ENCODE measurements at places on chromosomes 4 and X.

- no peak for DNase-seq
Measured at GRCh38 chr4:70802928-70803580, 36.6 kb downstream of the GRSF1 start.

GRCh38 chr4:183118585-183118984 lies 19.5 kb downstream of the WWC2 start:
- no peak for DNase-seq

- no peak for DNase-seq
Measured at GRCh38 chr4:16224264-16225166, 1.8 kb downstream of the TAPT1 start.

DNA sequence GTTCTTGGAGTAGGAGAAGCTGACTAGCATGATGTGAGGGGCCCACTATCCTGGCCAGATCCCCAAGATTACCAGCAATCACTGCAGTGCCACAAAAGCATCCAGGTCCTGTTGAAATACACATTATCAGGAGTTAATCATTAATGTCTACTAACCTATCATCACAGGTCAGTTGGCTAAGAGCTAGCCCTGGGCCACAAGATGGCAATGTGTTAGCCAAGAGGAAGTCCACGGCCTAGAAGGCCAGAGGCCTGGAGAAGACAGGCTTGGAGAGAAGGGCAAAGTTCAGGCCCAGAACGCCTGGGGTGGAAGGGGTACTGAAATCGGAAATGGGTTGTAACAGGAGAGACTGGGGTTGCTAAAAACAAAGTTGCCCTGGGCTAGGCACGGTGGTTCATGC lies 19.9 kb upstream of the KIAA1210 start:
- no peak for DNase-seq

DNA sequence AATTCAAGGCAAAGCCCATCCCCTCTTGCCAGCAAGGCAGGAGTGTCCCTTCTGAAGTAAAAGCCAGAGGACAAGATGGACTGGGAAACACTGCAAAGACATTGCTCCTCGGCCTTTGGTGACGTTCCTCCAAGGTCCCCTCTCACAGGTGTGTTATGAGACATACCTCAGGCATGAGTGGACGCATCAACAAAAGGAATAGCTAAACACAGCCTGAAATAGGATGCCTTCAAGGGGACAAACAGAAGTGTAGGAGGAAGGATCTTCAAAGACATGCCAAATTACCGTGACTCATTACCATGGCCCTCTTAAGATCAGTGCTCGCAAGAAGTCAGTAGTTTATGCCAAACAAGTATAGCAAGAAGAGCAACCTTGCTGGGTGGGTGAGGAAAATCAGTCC lies 6.0 kb upstream of the IDS start:
- DNase-seq: no peak

- DNase-seq: no peak
Measured at GRCh38 chrX:129125122-129125914, 398.0 kb downstream of the SMARCA1 start.

GRCh38 chr4:105637408-105638176 lies 70.9 kb downstream of the INTS12 start:
- peak; percentile 38 for DNase-seq
